Anterior cingulate cortex (tissue), 58 donors: ENCODE measurements at places on chromosomes 3 and 15.

DNA sequence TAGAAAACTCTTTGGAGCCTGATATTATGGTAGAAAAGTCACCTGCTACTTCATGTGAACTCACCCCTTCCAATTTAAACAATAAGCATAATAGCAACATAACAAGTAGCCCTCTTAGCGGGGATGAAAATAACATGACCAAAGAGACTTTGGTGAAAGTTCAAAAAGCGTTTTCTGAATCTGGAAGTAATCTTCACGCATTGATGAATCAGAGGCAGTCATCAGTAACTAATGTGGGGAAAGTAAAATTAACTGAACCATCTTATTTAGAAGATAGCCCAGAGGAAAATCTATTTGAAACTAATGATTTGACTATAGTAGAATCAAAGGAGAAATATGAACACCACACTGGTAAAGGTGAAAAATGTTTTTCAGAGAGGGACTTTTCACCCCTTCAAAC is 5.1 kb upstream of the SCG5 start:
- DNase-seq: no peak

GRCh38 chr15:78192826-78193594 is 41.4 kb downstream of the ACSBG1 start:
- no peak for DNase-seq

GRCh38 chr3:37856381-37856780 is 5.3 kb upstream of the CTDSPL start:
- no peak for DNase-seq

GRCh38 chr15:31824024-31824423 is 206.3 kb upstream of the CHRNA7 start:
- peak; percentile 24 for DNase-seq

DNA sequence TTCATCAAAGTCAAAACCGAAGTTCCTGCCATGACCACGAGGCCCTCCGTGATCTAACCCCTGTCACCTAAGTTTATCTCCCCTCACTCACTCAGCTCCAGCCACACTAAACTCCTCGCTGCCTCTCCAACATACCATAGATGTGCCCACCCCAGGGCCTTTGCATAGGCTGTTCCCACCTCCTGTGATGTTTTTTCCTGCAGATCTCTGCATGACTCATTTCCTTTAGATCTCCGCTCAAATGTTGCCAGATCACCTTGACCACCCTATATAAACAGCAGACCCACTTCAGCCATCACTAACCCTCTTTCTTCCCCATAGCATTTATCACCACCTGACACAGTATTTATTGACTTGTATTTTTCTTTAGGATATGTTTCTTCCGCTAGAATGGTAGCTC is 58.5 kb downstream of the HRH1 start:
- no peak for DNase-seq

DNA sequence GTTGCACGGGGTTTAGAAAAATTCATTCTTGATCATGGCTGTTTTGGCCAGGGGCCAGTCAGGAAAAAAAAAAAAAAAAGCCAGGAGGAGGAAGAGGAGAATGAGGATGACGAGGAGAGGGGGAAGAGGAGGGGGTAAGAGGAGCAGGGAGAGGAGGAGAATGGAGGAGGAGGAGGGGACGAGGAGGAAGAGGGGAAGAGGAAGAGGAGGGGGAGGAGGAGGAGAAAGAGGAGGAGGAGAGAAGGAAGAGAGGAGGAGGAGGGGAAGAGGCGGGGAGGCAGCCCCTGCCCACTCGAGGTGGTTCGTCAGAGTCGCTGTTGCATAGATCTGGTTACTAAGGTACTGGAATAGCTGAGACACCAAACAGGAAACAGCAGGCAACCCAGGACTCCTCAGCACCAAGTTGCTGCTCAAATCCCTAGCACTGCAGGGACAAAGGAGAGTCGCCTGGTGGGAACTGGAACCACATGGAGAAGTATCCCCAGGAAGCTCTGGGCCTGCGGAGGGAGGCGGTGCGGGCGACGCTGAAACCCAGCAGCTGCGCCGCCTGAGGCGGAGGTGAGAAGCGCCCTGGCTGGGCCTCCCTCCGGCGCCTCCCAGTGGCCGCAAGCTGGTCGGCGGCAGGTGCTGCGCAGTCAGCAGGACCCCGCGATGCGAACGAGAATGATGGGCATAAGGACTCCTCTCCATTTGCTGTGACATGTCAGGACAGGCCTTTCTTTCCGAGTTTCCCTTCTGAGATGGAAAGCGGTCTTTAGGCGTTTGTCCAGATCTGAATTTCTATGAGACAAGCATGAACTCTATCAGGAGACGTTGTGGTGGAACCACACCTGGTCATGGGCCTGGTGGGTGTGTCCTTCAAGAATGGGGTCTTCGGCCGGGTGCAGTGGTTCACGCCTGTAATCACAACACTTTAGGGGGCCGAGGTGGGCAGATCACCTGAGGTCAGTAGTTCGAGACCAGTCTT is 17.5 kb downstream of the FAM240A start:
- peak; percentile 65 for DNase-seq

- no peak for DNase-seq
Measured at GRCh38 chr3:120908795-120909601, 993 bp downstream of the STXBP5L start.

- no peak for DNase-seq
Measured at GRCh38 chr3:48464713-48465221, 18.2 kb downstream of the ATRIP start.

GRCh38 chr15:31062310-31062847 is 39.1 kb downstream of the TRPM1 start:
- DNase-seq: no peak

GRCh38 chr15:51623386-51623938 is 891 bp upstream of the DMXL2 start:
- DNase-seq: no peak

DNA sequence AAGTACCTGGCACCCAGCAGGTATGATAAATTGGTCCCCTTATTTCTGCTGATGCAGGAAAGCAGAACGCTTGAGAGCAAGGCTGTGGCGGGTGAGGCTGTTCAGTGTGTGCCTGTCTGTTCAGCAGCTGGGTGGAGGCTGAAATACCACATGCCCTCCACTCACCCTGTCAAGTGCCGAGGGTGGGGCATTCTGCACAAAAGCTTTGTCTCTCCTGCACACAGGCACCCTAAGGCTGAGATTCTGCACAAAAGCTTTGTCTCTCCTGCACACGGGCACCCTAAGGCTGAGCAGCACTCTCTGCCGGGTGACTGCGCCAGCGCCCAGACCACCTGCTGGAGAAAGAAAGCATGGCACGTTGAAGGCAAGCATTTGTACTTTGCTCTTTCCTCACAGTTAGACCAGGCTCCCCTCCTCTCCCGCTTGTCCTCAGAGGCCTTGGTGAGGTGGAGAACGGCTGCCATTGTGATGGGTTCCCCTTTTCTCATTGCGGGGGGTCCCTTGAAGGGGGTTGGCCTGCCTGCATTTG is 97.5 kb downstream of the BDH1 start:
- no peak for DNase-seq

DNA sequence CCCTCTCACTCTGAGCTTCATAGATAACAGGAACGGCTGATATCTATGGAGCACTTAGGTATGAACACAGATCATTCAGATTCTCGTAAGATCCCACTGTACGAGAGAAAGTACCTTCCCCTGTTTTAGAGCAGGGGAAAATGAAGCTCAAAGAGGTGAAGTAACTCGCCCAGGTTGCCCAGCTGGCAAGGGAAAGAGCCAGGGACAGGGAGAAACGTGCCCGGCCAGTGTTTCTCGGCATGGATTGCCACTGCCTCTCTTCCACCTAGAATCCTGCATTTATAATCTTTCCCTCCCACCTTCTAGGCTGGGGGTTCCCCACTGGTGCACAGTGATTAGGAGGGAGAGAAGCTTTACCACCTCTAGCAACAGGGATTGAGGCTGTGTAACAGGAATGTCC is 39.0 kb downstream of the EHD4 start:
- no peak for DNase-seq

DNA sequence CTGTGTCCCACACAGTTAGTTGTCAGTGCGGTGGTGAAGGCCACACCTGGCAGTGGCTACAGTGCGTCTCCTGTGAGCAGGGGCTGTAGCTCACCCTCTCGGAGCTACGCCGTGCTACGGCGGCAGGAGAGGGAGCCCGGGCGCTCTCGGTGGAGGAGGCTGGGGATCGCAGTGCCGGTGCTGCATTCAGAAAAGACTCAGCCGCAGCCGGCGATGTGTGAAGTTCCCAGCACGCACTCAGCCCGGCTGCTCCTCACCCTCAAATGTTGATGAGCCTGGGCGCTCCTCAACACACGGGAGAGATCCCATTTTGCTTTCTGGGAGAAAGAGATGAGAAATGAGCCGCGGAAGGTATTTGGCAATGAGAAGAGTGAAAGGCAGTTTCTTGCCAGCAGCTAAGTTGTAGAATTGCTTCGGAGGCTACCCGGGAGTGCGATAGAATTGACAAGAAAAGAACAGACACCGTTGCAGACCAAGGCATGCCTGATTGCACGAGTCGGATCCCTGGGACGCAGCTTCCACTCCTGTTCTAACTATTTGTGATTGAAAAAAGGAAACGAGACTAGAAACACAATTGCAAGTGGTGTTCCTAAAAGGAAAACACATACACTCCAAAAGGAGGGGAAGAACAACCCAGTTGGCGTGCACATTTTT is at the start of gene UNC13C:
Gene UNC13C (plus strand): TSS at position 189 of the 654 bp plus-strand sequence. CDS start 34,463 bp downstream, outside the sequence.
- DNase-seq: peak; percentile 18

DNA sequence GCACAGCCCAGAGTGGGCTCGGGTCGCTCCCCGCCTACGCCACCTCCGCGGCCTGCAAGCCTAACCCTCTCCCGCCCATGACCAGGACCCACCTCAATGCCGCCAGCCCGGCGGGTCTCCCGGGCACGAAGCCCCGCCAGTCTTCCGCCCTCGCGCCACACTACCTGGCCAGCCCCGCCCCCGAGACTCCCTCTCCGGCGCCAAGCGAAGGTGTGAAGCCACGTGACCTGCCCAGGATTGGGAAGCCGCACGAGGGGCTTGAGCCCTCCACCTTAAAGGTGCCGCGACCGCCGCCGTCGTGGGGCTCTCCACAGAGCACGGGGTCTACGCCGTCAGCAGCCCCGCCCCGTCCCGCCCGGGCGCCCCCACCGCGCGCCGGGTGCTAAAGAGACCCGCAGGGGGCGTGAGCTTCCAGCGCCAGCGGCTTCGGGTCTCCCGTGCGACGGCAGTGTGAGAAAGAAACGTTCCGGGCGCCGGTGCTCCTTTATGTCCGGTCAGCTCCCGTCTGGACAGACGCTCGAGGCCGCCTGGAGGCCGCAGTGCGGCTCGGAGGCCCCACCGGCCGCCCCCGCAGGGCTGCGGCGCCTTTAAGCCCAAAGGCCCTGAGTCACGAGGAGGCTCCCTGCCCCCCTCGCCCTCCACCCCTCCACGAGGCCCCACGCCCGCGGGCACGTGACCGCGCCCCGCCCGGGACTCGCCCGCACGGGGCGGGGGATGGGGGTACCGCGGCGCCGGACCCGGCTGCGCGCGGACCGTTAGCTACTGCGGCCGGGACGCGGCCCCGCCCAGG is at the start of gene CPEB1:
Gene CPEB1 (minus strand): TSS at position 319 of the 790 bp plus-strand sequence. CDS start 18,904 bp downstream, outside the sequence.
- DNase-seq: no peak

- no peak for DNase-seq
Measured at GRCh38 chr3:44661189-44661588, 12.7 kb downstream of the ZNF35 start.

GRCh38 chr3:158312560-158313141 is 202.8 kb downstream of the RSRC1 start:
- no peak for DNase-seq

DNA sequence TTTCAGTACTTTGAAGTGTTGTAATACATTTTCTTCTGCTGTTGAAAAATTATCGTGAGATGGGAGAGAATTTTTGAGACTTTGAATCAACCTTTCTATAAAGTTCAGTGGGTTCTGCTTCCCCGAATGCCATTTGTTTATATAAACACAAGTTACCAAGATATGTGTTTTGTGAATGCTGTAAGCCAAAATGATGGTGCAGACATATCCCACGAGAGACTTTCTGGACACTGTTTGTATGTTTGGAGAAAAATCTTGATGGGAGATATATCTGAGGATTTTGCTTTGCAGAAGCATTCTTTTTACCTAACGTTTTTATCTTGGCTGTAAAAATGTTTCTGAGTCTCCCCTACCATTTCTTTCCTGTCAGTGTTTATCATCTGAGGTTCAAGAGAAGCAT is 526.6 kb upstream of the ZNF717 start:
- no peak for DNase-seq

- no peak for DNase-seq
Measured at GRCh38 chr3:42720126-42720525, 17.5 kb upstream of the HHATL start.

DNA sequence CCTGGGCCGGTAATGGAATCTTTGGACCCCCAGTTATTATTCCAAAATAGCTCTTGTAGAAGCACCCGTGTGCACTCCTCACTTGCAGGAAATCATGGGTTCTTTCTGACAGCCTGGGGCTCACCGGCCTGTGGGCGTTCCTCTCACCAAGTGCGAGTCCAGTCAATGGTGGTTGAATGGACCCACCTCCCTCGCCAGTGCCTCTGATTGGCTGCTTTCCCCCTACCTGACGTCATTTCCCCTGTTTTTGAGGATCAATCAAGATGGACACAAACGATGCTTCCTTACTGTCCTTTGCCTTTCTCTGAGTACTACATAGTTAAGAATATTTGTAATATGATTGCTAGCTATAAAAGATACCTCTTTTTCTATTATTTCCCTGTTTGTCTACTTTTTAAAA is 18.1 kb downstream of the MOBP start:
- DNase-seq: no peak

DNA sequence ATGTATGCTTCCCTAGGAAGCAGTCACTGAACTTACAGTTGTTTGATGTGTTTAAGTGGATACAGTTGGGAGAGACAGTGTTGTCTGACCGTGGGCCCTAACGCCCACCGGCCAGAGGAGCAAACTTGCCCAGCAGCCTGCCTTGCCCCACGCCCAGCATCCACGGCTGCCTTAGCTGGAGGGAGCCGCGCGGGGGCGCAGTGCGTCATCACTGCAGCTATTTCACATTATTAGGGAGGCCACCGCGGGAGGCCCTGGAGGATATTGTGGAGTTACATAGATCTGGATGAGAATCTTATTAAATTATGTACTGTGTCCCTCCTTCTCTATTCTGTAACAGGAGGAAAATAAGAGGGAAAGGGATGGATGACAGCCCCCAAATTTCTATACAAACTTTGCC is 267.2 kb downstream of the GABRG3 start:
- DNase-seq: no peak

DNA sequence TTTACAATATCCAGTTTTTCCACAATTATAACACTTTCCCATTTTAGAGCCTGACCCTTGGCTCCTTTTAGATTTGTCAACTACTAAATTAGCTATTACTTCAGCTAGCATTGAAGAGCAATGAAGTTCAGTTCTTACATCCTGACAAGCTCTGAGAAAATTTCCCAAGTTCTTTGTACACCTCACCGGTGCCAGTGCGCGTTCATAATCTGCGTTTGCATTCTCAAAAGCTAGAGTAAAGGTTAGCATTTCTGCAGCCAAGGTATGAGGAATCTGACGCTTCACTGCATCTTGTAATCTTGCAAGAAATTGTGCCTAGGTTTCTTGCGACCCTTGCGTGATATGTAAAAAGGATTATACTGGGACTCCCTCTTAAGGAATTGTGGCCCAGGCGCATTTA is 25.2 kb upstream of the XCR1 start:
- DNase-seq: no peak

DNA sequence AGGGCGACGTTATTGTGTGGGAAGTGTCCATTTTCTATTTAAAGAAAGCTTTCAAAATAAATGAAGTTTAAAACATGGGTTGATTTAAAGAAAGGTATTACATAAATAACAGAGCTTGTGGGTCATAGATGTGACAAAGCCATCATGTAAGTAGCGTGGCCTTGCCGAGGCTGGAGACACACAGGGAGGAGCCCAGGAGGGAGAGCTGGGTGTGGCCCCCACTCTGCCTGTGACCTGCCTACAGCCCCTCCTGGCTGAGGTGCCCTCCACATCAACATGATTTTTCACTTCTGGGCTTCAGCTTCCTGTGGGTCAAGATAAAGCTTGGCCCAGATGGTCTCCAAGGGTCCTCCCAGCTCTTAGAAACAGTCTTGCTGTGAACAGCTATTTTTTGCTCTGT is 12.5 kb upstream of the MGLL start:
- no peak for DNase-seq
